Natural killer cell treated with Interleukin-12 subunit alpha and Interleukin-12 subunit beta and Interleukin-15 and Interleukin-18, amount 100 ng/mL, for 72 hours (primary cell): ENCODE measurements at places on chromosomes 2 and 18. TPM values are rescaled to one million over a fixed set of nuclear protein-coding genes. Genes with fewer than 3 reads are reported as not detected.

LRP1B gene
- not detected for total RNA-seq

GRCh38 chr2:46700435-46700834 lies 215.2 kb downstream of the MCFD2 start:
- DNase-seq, result no peak

GRCh38 chr2:121911036-121911435 lies 155.6 kb downstream of the TSN start:
- no peak for DNase-seq

- no peak for DNase-seq
Observed at GRCh38 chr18:60372596-60372995, at the start of gene MC4R. Gene MC4R (minus strand): TSS chr18:60372775. CDS start chr18:60372349, 426 bp downstream.

IL36B gene
- not detected for total RNA-seq

TMEM247 gene
- not detected for total RNA-seq

- DNase-seq, result no peak
Observed at GRCh38 chr18:21662581-21662980, 42.0 kb downstream of the ABHD3 start.
